ENCODE measurements at places on chromosomes 4 and X.

- no peak for DNase-seq
Observed at GRCh38 chr4:37324546-37324945, 80.0 kb downstream of the NWD2 start.

- no peak for DNase-seq
Observed at GRCh38 chrX:131985526-131986049, 37.5 kb upstream of the STK26 start.

- DNase-seq, result no peak
Observed at GRCh38 chr4:179843370-179843769, 2399.8 kb upstream of the TENM3 start.

- DNase-seq, result no peak
Observed at GRCh38 chrX:120334603-120335002, 23.3 kb upstream of the TMEM255A start.

GRCh38 chrX:97050392-97050791, 166.7 kb downstream of the RPA4 start:
- DNase-seq, result no peak

DNA sequence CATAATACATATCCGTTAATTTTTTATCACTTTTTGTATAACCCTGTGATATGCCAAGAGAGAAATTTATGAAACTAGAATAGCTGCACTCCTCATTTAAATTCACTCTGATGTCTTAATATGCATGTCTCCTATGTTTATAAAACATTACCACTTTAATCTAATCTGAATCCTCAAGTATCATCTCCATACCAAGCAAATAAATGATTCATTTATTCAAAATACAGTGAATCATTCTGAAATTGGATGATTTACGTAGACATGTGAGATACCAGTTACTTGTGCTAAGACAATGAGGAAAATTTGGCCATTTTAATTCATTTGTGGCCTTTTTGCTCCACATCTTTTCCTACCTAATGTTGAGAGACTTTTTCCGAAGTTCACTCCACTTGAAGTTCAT, 435.1 kb upstream of the FTHL17 start:
- DNase-seq, result no peak

DNA sequence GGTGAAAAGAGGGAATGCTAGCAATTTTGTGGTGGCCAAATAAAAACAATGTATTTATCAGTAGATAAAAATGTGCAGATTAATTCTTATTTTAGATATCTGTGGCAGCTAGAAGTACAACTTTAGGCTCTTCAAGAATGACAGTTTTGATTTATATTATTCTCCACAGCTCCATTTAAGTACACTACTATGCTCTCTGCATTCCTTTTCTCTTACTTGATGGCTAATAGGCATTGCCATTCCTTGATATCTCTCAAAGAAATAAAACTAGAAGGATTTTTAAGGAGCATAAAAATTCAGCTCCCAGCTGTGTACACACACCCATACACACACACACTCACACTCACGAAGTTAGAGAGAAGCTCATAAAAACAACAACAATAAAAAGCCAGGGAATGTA, 59.4 kb upstream of the H2AZ1 start:
- no peak for DNase-seq

- no peak for DNase-seq
Observed at GRCh38 chrX:148268673-148269072, 231.7 kb upstream of the AFF2 start.

- DNase-seq, result no peak
Observed at GRCh38 chr4:141133999-141134995, 1.0 kb upstream of the RNF150 start.

GRCh38 chrX:154305541-154306205, 10.1 kb downstream of the TKTL1 start:
- DNase-seq, result no peak

DNA sequence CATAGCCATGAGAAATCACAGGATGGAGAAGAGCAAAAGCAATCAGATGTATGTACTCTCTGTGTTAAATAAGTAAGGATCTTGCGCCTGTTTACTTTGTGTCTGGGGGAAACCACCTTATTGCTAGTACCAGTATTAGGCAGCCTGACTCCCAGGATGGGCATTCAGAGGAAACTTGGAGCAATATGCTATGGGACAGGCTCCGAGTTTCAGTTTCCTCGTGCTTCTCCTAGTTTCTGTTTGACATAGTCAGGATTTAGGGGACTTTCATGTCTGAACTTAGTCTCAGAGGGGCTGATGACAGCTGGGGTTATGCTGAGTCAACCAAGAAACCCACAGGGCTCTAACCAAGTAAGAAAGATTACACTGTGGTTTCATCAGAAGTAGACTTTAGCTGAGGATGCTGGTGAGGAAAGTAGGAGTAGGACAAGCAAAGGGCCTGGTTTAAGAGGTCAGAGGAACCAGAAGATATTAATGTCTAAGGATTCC, 13.5 kb downstream of the NSUN7 start:
- DNase-seq, result peak; percentile 52

GRCh38 chr4:147284935-147285334, 196.0 kb upstream of the EDNRA start:
- DNase-seq, result no peak

GRCh38 chrX:15761564-15762191, 23.6 kb downstream of the CA5B start:
- peak; percentile 15 for DNase-seq

DNA sequence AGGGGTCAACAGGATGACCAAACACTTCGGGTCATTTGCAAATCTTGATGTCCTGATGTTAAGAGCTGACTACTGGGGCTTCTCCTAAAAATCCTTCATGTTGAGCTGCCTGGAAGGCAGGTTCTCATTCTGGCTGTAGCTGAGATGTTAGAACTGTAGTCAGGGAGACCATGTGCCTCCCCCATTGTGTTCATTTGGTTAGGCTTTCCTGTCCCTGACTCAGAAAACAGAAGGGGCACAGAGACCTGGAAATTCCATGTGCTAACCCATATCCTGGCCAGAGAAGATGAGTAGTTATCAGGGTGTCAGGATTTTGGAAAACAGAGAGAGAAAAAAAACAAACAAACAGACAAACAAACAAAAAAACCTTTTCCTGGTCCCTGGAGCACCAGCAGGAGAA, 177.5 kb downstream of the AR start:
- DNase-seq, result no peak

DNA sequence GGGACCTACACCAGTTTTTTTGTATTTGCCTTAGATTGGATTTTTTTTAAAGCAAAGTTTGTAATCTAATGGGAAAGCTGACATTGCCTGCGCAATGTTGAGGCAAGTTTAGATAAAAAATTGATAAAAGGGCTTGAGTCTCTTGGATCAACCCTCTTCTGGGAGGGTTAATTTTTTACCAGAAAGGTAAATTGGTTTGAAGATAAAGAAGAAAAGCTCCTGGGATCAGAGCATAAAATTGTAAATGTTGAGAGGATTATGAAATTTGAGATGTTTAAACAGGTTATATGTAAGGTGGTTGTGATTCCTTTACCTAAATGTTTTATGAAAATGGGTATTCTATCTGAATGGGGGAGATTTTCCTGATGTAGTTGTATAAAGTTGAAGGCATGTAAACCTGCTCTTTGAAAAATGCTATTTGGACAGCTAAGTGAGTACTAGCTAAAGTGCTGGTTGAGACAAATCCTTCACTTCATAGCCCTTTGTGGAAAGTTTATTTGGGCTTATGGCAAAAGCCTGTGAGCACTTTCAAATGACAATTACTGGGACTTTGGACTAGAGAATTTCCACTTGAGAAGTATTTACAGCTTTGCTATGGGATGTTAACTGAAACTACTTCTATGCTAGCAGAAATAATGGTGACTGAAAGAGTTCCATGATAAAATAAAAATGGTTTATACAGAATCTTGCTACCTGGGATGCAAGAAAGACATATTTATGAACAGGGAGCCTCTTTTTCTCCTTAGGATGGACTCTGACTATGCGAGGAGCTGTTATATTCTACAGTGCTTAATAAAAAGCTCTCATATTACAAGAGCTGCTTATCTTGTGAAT, 56.2 kb downstream of the UGT2B10 start:
- no peak for DNase-seq

DNA sequence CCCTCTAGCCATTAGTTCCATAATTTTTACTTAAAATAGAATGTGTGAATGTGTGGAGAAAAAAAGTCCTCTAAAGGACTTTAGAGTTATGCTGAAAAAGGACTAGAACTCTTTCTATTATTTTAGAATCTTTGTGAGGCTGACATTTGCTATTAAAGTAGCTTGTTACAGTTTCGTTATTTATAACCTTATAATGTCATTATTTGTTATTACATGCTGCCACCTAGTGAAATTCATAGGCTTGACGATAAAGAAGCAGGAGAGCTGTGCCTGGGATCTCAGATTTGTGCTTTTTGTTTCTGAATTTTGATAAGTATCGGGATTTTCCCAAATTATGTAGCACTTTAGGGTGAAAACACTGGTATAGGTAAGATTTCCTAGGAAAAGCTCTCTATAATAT, 38.5 kb upstream of the TAPT1 start:
- peak; percentile 9 for DNase-seq

DNA sequence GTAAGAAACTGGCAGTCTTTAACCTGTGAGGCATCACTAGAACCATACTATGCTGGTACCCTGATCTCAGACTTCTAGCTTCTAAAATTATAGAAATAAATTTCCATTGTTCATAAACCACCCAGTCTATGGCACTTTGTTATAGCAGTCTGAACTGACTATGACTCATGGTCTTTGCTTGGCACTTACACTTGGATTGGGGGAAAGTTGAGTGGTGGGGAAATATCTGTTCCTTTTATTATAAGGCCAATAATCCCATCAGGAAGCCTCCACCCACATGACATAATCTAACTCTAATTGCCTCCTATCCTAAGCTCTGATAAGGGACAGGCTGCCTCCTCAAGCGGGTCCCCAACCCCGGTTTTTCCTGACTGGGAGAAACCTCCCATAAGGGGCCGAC, 61.4 kb upstream of the PACRGL start:
- no peak for DNase-seq

DNA sequence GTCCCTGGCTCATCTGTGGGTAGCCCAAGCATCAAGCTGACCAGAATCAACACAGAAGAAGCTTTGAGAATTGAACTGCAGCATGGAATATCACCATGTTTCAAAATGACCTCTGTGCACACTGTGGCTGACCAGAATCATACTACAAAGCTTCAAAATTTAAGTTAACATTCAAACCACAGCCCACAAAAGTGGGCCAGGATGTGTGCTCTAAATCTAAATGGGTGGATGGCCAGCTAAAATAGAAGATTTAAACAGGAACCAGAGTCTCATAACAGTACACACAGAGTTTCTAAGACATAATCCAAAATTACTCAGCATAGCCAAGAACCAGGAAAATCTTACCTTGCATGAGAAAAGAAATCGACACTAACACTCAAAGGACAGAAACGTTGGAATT, 46.1 kb downstream of the KLF3 start:
- DNase-seq, result no peak

GRCh38 chrX:45232139-45232538, 31.5 kb upstream of the DIPK2B start:
- no peak for DNase-seq

DNA sequence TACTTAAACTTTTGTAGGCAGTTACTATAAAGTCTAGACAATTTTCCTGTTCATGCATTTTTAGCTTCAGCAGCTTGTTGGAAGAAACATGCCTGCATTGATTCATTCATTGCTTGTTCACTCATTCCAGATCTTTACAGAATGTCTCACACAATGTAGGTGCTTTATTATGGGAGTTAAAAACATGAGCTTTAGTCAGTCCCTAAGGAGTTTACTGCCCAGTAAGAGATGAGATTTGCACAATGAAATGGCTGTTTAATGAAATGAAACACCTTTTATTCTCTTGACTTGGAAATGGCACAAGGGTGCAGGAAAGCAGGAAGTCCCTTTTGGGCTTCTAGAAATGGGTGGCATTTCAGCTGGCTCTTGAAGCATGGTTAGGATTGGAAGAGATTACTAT, 2.9 kb downstream of the NOCT start:
- DNase-seq, result no peak

DNA sequence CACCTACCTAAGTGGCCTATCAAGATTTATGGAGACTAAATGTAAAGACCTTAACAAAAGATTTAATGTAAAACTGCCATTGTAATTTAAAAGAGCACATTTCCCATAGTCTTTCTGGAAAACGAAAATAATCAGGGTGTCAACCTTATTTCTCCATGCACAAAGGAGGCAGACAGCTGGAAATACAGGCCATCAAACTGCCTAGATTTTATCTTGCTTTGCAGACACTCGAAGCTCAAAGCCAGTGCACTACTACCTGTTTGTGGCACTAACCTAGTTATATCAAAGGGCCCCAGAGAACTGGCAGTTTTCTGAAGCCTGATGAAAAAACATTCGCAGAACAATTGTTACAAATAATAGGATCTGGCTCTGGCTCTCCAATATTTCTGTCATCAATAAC, 863.9 kb downstream of the STPG2 start:
- DNase-seq, result no peak

DNA sequence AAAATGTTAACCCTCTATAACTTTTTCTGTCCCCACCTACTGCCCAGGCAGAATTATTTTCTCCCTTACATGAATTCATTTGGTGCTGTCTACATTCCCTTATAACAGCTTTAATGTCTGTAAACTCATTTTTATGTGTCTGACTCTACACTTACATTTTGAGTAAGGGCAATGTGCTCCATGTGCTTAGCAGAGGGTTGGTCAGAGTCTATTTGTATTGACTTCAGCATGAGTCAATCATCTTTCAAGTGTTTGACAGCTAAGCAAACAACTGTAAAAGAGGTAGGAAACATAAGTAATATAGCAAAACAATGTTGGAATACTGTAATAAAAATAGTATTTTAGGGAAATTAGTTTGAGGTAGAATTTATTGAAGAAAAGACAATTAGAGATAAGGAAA, 6.3 kb downstream of the IL15 start:
- no peak for DNase-seq

DNA sequence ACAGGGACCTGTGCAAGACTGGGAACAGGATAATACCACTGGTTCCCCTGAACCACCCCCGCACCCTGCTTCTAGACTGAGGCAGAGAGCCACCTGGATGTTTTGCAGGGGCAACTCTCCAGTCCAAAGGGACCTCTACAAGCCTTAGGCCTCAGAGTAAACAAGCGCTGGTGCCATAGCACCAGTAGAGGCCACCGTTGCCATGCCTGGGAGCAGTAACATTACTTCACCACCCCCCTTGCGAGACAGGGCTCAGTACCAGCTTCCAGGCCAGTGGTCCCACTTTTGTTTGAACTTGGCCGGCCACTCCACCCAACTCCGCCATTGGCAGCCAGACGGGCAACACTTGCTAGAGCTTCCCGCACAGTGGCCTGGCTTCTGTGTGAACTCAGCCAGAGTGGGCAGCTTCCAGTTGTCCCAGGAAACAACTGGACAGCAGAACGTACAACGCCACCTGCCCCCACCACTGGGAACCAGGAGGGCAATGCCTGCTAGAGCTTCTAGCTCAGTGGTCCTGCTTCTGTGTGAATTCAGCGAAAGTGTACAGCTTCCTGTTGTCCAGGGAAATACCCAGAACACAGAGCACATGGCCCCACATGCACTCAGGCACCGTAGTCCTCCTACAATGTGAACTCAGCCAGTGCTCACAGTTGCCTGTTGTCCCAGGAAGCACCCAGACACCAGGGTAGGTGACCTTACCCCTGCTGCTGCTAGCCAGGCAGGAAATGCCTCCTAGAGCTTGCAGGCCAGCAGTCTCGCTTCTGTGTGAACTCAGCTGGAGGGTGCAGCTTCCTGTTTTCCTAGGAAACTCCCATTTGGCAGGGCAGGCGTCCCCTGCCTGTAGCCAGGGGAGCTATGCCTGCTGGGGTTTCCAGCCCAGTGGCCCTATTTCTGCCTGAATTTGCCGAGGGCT, 39.9 kb upstream of the PCDH19 start:
- no peak for DNase-seq

All from GM19239 (cell line).